Lung microvascular endothelial cell (primary cell): ENCODE measurements at places on chromosomes 1 and 21.

- no peak for DNase-seq
These were observed 121.5 kb downstream of the CLIC6 start for GRCh38 chr21:34790341-34790740.

DNA sequence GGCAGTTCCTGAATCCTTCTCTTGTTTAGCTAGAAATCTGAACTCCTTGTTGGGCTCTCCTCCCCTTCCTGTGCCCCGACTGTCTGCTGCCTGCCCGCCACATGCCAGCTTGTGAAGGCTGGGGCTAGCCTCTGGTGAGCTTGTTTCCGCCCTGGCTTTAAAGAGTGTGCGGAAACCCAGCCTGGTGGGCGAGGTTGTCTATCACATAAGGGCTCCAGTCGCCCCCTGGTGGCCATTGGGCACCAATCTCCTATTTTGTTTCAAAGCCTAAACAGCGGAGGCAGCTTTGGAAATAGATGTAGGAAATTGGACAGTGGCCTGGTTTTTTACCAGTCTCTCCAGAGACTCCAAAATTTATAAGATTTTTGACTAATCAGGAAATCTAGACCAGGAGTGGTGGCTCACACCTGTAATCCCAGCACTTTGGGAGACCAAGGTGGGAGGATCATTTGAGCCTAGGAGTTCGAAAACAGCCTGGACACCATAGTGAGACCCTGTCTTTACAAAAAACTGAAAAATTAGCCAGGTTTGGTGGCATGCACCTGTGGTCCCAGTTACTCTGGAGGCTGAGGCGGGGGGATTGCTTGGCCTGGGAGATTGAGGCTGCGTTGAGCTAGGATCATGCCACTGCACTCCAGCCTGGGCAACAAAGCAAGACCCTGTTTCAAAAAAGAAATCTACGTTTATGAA, 9.8 kb downstream of the ATP8B2 start:
- DNase-seq, result peak; percentile 92

DNA sequence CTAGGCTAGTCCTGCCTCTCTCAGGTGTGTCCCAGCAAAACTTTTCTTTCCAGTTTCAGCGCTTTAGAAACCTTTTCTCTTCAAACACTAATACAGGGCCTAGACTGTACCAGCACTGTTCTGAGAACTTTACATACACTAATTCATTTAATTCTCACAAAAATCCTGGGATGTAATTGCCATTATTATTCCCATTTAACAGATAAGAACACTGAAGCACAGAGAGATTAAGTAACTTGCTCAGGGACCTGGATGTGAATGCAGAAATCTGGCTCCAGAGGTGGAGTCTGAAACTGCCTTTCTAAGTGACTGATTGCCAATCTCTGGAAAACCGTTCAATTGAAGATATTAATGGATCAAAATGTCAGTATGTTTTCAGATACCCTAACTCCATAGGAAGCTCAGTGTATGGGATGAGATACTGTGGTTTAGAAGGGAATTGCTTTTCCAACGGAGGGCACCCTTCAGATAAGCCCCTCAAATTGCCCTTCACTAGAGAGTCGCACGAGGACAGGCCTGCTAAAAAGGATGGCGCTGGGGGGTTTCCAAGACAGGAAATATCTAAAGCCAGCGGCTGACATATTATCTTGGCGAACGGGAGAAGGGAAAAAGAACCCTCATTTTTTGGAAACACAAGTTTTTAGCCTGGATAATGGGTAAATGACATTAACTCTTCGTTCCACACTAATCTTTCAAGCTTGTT, 698 bp upstream of the UCK2 start:
- peak; percentile 25 for DNase-seq

GRCh38 chr1:69919922-69920273, 285.5 kb downstream of the LRRC40 start:
- DNase-seq, result no peak

- DNase-seq, result no peak
These were observed 7.2 kb upstream of the SMIM12 start for GRCh38 chr1:34866762-34867109.

GRCh38 chr1:55050283-55050682, 10.9 kb downstream of the PCSK9 start:
- peak; percentile 12 for DNase-seq

- DNase-seq, result no peak
These were observed 352.0 kb downstream of the RRAGC start for GRCh38 chr1:38507563-38507962.

DNA sequence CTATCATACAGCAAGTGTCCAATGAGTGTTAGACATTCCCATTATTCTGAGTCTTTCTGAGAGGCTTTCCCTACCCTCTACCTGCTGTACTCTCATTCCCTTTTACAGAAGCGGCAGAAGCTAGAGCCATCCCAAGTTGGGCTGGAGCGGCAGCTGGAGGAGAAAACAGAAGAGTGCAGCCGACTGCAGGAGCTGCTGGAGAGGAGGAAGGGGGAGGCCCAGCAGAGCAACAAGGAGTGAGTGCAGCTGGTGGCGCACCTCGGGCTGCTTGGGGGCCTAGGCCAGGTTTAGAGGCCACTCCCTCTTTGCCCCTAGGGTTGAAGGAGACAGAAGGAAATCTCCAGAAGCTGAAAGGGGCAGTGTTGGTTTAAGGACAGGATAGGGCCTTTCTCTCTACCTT, 12.1 kb downstream of the CGN start:
- DNase-seq, result no peak

GRCh38 chr1:156616463-156616862, 2.8 kb upstream of the HAPLN2 start:
- DNase-seq, result peak; percentile 74

DNA sequence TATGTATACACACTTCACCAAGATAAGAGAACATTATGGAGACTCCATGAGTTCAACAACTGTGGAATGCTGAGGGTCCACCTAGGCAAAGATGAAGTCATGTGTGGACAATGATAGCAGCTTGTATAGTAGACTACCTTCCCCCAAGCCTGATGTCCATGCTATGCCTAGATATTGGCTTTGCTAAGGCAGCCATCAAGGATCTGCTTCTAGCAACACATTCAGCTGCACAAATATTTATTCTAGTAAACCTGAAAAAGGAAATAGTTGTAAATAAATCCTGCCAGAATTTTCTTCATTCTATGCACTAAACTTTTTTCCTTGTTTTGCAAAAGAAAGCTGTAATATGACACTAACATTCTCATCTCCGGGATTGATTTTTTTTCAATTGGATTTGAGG, 7.0 kb upstream of the LPAR3 start:
- no peak for DNase-seq

DNA sequence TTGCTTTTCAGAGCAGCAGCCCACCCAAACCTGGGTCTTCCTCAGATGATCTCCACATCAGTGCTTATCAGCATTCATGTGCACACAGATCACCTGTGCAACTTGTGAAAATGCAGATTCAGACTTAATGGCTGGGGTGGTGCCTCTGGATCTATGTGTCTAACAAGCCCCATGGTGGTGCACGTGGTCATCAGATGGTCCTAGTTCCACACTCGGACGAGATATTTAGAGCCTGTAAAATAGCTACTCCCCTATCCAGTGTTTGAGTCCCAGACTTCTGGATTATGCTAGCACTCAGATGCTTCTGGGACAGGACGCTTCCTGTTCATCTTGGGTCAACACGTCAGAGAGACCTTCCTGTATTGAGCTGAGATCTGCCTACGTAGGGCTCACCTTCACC, 114.2 kb downstream of the LIPI start:
- no peak for DNase-seq

DNA sequence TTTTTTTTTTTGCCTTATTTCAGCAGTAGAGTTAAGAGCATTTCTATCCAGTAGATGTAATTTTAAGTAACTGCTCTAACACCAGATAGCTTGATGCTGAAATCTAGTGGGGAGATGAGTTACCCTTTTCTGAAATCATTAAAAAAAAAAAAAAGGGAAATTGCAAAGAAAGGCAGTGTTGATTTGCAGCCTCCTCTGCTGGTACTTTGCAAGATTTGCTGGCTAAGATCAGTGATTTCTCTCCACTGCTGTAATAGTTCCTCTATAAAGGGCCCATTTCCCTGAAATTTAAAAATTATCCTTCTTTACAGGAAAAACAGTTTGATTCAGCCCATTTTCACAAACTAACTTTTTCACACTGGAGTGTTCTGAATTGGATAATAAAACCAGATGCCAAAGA, 120.6 kb downstream of the PTBP2 start:
- DNase-seq, result no peak

- DNase-seq, result no peak
These were observed 234.0 kb downstream of the TM2D1 start for GRCh38 chr1:61490924-61491323.

DNA sequence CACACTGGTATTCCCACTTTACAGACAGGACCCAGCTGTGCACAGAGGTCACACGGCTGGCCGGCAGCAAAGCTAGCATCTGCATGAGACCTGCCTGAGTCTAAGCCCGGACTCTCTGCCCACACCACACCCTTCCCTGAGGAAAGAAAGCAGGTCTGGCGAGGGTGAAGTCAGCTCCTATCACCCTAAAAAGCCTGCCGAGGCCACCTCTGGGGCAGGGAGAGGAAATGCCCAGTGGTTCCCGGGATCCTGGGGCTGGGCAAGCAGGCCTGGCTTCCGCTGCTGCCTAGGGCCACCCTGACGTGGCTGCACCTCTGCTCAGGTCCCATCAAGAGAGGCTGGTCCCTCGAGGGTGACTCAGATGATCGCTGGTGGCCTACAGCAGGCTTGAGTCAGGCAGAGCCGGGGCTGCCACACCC, 42.2 kb downstream of the RAP1GAP start:
- DNase-seq, result no peak

GRCh38 chr1:228150461-228151179, 890 bp downstream of the GJC2 start:
- no peak for DNase-seq

DNA sequence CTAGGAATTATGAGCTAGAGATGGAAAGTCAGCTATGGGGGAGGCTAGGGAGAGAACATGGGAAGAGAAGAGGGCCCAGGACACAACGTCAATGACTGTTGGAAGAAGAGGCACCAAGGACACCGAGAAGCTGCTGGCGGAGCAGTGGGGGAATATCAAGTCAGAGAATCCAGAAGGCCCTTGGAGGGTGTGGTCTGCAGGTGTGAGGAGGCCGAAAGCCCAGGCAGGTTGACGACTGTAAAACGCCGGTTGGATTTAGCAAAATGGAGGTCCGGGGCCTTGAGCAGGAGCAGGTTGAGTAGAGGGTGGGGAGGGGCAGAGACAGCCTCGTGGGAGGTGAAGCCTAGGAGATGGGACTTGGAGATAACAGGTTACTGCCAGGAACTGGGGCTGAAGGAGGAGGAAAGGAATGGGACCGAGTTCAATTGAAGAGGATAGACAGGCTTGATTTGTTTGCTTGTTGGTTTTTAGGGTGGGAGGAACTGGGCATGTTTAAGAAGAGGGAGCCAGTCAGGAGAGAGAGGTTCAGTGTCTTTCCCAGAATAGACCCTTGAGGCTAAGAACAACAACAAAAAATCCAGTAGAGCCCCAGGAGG, 35.1 kb downstream of the EDN2 start:
- no peak for DNase-seq

- DNase-seq, result no peak
These were observed 300.7 kb downstream of the SEC16B start for GRCh38 chr1:177669161-177669560.

DNA sequence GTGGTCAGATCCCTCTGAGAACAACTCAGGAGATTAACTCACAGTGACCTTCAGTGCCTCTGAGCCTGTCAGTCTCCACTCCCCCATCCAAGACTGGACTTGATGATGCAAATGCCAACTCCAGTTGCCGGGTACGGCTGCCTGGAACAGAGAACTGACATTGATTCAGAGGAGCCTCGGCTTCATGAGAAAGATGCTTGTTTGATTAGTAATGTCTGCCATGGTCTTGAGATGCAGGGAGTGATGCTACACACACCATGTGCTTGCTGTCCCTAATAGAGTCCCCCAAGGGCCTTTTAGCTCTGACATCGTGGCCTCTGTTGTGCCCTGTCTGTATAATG, 51.8 kb upstream of the LRP8 start:
- DNase-seq, result no peak
